ENCODE measurements at places on chromosomes 4 and X.

- DNase-seq: no peak
These were observed 150.6 kb downstream of the ADAMTS3 start for GRCh38 chr4:72418458-72418857.

GRCh38 chrX:78754917-78755316 lies 7.4 kb downstream of the LPAR4 start:
- no peak for DNase-seq

- DNase-seq: no peak
These were observed 636.3 kb upstream of the HTR2C start for GRCh38 chrX:113947548-113947947.

DNA sequence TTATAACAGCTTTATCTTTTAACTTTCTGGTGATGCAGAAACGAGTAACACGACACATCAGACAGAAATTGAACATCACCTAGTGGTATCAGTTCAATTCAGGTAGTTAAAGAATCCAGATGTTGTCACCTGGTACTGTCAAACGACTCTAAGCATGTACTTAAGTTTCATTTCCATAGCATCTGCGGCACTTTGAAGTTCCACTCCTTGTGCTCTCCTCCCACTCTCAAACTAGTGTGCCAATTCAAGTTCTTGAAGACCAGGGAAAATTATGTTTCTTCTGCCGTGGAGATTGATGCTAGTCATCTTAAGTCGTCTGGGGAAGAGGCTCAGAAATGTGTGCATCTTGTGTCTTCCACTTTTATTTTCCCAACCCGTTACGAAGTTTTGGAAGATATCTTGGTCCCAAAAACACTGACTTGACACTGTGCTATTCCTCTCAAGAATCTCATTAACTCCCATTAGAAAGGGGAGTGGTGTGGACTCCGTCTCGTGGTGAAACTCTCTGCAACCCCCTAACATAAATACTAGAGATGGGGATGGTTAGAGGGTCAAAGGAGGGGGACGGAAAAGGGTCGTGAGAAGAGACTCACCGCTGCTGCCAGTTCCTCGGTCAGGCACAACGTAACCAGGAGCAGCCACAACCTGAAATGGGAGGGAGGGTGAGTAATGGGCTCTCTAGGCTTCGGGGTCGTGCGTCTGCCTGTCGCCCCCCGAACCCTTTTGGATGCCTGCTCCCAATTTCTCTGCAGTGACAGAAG lies 693 bp downstream of the COL4A6 start:
- DNase-seq: no peak

- no peak for DNase-seq
These were observed 117.3 kb downstream of the DRD5 start for GRCh38 chr4:9898596-9899305.
